Transverse colon (tissue), 4 donors: ENCODE measurements at places on chromosomes 5 and 9.

DNA sequence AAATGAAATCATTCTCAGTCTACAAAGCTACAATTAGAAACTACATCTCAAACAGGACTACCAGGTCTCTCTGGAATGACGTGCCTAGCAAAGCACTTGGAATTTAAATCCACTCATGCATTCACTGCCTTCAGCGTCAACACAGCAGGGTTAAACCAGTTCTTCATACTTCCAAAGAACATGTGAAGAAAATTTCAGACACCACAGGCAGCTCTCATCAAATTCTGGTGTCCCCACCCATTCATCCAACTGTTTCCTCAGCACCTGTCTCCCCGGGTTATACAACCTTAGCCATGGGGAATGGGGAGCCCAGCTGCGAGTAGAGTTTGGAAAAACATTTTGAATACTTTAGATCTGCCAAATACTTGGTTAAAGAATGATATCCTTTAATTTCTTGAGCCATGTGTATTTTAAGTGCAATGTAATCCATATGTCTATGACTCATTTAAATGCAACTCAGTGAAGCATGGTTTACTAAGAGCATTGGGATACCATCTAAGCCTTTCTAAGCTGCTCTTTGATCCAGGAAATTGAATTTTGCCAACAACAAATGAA is 17.5 kb downstream of the ADAM19 start:
- DNase-seq: no peak

- no peak for DNase-seq
These were observed 130.2 kb downstream of the MAN2A1 start for GRCh38 chr5:109819878-109820277.

GRCh38 chr5:77140350-77140749 is 53.3 kb upstream of the ZBED3 start:
- DNase-seq: no peak

GRCh38 chr5:137564398-137564961 is 65.4 kb upstream of the SPOCK1 start:
- DNase-seq: no peak

- DNase-seq: peak; percentile 44
These were observed 603 bp downstream of the DENND1A start for GRCh38 chr9:123929177-123929869.

GRCh38 chr9:129390541-129390940 is 212.5 kb upstream of the IER5L start:
- DNase-seq: no peak

- DNase-seq: no peak
These were observed 20.5 kb downstream of the EQTN start for GRCh38 chr9:27276193-27277030.

- DNase-seq: no peak
These were observed 408.3 kb upstream of the CLINT1 start for GRCh38 chr5:158267228-158267627.

DNA sequence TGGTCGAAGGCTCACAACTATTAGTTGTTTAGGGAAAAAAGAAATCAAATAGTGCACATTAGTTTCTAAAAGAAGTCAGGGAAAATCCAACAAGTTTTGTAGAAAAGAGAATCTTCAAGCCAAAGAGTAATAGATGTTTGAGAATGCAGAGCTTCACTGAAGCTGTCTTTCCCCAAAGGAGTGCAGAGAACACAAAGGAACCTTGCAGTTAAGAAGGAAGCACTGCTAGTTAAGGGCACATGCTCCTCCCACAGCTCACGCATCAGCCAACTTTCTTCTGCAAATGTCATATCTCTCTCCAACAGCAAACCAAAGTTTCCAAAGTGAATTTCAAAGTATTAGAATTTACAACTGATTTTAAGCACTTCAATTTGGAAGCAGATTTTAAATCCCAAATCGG is 116.4 kb upstream of the FST start:
- no peak for DNase-seq

- DNase-seq: no peak
These were observed 304.4 kb downstream of the TLE1 start for GRCh38 chr9:81384911-81385310.

DNA sequence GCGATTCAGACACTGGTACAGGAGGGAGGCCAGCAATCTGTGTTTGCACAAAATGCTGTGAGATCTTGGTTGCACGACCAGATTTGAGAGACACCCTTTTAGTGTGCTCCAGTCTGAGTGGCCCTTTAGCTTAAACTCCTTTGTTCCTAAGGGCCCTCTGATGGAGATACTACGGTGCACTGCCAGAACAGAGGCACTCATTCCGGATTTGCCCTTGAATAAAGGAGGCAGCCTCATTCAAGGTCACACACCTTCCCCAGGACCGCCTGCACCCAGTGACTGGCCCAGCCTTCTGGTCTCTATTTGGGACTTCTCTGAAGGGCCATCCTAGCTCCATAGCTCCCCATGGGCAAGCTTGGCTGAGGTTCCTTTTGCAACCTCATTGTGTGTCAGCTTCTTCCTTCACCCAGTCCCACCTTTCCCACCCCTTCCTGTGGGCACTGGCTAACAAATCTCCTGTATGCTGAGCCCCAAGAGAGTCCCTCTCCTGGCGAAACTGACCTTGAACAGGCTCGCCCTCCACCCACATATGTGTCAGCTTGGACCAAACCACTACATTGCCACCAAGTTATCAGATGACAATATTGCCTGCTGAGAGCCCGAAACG is 191.7 kb downstream of the GABBR2 start:
- DNase-seq: no peak

DNA sequence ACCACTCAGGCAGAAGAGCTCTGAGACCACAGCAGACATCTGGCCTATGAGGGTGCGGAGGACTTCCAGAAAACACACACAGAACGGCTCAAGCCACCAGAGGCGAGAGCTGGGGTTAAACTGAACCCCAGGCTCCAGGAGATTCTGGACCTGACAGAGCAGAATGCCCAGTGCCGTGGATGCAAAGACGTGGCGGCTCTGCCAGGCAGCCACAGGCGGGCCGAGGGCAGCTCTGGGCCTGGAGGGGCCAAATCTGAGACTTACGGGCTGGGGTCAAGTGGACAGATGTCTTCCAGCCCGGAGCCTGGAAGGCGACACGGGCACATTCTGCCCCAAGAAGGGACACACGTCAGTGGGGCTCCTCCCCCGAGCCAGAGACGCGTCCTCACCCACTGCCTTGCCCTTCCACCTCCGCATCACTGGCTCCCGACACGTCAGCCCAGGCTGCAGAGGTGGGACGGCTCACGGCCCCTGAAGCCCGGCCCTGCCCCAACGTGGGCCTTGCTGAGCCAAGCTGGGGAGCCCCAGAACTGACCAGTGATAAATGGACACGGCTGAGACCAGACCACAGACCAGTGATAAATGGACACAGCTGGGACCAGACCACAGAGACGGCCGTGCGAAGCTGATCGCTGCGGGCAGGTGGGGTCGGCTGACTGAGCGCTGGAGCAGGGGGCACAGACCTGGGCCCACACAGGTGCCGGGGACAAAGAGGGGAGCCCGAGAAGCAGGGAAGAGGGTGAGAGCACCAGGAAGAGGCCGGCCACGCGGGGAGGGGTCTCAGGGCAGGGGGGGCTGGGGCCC is 40.9 kb upstream of the NSMF start:
- DNase-seq: no peak

DNA sequence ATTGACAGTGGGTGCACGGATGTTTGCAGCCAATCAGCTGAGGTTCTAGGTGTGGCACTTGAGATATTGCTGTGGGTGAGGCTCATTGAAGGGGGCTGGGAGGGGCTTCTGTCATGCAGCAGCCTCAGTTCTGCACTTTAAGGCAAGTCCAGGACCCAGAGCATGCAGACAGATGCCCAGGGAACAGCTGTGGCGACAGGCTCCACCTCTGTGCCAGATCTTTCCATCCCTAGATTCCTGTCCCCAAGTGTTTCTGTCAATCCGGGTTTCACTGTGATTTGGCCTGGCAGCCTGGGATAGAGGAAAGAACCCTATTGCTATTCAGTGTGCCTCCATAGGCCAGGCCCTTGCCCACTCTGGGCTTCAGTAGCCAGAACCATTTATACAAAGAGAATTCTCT is 20.8 kb upstream of the CERCAM start:
- DNase-seq: no peak

DNA sequence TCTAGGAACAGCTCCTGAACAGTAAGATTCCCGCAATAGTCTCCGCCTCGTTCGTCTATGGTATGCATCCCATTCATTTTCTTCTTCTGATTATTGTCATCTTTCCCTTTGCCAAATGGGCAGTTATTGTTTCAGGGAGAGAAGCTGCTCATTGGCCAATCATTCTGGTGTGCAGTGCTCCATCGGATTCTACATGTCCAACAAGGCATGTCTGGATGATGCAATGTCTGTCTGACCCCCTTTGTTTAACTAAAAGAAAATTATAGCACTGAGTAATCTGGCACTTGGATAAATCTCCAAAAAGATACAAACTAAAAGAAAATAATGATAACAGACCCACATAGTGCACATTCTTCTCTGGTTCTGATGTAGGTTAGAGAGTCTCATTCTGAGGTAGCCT is 515.6 kb upstream of the DMAC1 start:
- DNase-seq: no peak

GRCh38 chr5:3414371-3414770 is 181.3 kb upstream of the IRX1 start:
- no peak for DNase-seq

DNA sequence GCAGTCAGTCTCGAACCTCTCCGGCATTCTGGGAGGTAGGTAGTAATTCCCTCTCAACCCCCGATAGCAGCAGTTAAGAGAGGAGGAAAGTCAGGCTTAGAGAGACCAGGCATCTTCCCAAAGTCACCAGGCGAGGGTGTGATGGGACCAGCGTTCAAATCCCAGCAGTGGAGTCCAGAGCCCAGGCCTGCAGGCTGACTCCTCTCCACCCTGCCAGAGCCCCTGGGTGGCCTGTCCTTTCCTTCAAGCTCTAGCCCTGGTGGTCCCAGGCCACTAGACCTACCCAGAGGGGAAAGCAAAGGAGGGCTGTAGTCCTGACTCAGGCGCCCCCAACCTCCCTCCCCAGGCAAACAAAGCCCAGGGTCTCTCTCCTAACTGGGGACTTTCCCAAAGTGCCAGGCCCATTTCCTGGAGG is 4.2 kb upstream of the NR5A1 start:
- no peak for DNase-seq

DNA sequence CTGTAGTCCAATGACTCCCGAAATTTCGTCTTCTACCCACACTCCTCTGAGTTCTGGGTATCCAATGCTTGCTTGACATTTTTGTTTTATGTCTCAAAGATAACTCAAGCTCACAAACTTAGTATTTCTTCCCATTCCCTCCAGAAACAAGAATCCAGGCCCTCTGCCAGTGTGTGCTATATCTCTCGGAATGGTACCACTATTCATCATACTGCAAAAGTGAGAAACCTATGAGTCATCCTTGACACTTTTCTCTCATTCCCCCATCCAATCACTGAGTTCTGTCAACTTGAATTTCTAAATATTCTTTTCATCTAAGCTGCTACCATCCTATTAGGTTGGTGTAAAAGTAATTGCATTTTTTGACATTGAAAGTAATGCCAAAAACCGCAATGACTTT is 9.8 kb downstream of the SLC12A2 start:
- DNase-seq: no peak

- DNase-seq: no peak
These were observed at the start of gene ANXA1 for GRCh38 chr9:73151653-73152542. Gene ANXA1, plus strand, starts transcription at chr9:73151865. Its CDS starts 6,671 bp downstream, at chr9:73158536.

- no peak for DNase-seq
These were observed 286.0 kb upstream of the TUSC1 start for GRCh38 chr9:25964239-25964638.
